ENCODE measurements at places on chromosomes 12 and 14.

DNA sequence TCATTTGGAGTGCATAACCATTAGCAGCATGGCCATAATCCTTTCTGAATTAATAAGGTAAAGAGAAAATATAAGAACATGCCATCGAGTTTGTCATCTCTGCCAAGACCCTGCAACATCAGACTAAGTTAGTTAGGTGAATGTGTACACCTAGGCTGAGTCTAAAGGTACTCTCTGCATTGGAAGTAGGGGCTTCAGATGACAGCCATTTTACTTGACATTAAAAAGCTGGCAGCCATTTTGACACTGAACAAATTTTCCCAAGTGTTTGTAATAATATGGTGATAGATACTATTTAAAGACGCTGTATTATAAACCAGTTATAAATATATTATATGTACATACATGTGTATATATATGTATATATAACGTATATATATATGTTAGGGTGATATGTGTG is 79.0 kb downstream of the SUDS3 start:
- DNase-seq = no peak

DNA sequence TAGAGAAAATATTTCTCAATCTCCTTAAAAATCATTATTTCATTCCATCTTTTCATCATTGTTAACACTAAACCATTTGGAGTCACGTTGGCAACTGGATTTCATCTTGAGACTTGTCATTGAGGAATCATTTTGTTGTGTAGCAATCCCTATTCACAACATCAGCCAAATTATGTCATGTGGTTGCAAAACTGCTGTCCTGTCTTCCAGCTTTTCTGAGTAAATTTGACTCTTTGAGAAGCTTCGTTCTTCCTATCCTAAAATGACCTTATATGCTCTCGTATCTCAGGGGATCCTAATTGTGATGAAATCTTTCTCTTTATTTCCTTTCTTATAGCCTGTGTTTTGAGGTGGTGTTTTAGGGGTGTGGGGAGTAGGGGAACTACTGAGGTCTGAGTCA is 30.6 kb upstream of the KICS2 start:
- DNase-seq = peak; percentile 82

GRCh38 chr12:57237932-57238853 is 8.7 kb downstream of the SHMT2 start:
- no peak for DNase-seq

DNA sequence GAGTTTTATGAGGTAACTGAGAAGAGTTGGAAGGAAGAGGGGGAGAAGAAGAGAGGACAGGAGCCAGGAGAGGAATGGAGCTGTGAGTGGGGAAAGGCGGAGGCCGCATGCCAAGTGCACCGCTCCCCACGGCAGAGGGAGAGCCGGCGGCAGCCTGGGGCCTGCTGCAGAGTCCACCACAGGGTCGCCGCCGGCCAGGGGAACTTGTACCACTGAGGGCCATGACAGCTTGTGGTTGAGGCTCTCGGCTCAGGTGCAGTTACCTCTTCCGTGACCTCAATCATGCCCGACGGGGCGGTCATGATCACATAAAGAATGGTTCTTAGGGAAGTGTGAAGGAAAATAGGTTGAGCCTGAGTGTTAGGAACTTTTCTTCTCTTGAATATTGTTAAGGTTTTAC is 325.0 kb downstream of the SNAPC1 start:
- DNase-seq = no peak

GRCh38 chr12:78194448-78194847 is 363.8 kb downstream of the NAV3 start:
- no peak for DNase-seq

DNA sequence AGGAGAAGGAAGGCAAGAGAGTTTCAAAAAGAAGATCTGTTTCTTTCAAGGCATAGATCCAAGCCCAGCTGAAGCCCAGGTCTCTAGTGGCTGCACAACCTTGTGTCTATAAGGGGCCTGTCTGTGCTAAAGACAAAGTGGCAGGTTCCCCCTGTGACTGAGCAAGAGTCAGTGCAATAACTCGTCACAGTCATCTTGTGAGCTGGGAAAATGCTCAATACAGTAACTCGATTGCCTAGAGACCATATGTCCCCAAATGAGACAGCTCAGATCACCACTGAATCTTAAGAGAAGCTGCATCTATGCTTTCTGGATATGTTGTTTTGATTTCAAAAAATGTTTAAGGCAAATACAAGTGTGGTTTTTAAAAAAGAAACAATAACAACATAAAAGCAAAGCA is 24.2 kb downstream of the ST8SIA1 start:
- DNase-seq = no peak

DNA sequence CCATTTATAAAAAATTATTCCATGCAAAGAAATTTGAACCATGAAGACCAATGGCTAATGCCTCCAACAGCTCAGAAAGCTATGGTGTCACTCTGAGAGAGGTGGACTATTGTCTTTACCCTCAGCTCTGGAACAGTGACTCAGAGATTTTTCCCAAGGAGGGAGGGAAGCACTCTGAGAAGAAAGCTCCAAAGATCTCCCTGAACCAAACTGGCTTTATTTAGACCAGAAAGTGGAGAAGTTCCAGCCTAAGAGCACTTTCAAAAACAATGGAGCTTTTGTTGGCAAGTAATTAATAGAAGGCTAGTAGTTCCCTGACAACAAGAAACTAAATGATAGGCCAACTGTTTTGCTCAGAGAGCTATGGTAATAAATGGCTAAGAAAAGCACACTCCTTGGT is 599.9 kb upstream of the MDGA2 start:
- DNase-seq = no peak

- DNase-seq = no peak
These were observed 18.5 kb downstream of the EVL start for GRCh38 chr14:100083706-100084105.

DNA sequence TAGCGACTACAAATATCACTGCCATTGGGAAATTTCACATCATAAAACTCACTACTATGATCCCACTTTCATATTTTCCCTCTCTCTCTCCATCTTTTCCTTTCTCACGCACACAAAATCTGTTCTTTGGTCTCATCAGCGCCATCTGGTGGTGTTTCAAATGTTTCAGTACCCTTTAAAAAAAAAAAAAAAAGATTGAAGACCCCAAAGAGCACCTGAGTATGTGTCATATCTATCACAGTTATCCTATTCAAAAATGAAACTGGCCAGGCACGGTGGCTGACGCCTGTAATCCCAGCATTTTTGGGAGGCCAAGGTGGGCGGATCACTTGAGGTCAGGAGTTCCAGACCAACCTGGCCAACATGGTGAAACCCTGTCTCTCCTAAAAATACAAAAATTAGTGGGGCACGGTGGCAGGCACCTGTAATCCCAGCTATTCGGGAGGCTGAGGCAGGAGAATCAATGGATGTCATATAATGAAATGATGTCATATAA is 72.4 kb downstream of the TTC9 start:
- peak; percentile 77 for DNase-seq

DNA sequence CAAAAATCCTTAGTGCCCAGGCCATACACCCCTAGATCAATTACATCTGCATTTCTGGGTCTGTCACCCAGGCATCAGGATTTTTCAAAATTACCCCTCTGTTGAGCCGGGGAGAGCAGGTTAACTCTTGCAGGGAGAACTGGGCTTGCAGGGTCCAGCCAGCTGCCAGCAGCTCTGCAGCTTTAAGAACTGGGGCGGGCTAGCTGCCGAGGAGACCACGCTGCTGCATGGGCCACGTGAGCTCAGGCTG is at the start of gene DGLUCY:
DGLUCY (plus strand) TSS at position 245 of the 250 bp plus-strand sequence. CDS start 46,222 bp downstream, outside the sequence.
- peak; percentile 88 for DNase-seq

DNA sequence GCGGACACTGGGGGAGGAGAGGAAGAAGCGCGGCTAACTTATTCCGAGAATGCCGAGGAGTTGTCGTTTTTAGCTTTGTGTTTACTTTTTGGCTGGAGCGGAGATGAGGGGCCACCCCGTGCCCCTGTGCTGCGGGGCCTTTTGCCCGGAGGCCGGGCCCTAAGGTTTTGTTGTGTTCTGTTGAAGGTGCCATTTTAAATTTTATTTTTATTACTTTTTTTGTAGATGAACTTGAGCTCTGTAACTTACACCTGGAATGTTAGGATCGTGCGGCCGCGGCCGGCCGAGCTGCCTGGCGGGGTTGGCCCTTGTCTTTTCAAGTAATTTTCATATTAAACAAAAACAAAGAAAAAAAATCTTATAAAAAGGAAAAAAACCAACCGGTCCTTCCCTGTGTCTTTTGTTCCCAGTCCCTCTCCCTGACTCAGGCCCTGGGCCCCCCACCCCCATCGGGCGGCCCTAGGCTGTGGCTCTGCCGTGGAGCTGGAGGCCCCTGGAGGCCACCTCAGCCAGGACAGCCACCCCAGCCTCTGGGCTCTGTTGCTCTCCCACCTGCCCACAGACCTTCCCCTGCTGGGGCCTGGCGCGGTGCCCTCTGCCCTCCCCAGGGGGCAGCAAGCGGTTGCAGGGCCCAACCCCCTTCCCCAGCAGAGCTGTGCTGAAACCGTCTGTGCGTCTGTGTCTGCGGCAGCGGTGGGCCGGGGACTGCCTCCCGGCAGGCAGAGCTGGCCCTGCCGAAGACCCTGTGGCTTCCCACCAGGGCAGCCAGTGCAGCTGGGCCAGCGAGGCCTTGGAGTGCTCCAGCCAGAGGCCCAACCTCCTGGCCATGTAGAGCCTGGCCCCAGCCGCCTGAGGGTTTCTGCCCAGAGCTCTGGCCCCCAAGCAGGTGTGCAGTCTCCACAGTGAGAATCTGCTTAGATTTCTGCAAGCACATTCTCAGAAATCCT is 4.0 kb upstream of the CRIP2 start:
- DNase-seq = no peak

DNA sequence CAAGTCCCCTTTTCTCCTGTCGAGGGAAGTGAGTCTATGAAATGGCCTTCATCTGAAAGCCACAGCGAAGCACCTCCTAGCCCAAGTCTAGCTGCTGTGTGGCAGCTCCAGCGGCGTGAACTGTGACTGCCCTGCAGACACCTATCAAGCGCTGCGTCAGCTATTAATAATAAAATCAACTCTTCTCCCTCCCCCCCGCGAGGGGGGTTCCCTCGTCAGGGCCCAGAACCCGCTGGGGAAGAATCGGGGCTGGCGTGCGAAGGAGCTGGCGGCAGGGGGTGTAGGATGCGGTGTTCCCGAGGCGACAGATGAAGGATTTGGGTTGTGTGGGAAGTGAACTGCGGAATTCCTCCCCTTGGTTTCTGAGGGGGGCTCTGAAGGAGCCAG is 662 bp upstream of the ATP2A2 start:
- DNase-seq = peak; percentile 49

DNA sequence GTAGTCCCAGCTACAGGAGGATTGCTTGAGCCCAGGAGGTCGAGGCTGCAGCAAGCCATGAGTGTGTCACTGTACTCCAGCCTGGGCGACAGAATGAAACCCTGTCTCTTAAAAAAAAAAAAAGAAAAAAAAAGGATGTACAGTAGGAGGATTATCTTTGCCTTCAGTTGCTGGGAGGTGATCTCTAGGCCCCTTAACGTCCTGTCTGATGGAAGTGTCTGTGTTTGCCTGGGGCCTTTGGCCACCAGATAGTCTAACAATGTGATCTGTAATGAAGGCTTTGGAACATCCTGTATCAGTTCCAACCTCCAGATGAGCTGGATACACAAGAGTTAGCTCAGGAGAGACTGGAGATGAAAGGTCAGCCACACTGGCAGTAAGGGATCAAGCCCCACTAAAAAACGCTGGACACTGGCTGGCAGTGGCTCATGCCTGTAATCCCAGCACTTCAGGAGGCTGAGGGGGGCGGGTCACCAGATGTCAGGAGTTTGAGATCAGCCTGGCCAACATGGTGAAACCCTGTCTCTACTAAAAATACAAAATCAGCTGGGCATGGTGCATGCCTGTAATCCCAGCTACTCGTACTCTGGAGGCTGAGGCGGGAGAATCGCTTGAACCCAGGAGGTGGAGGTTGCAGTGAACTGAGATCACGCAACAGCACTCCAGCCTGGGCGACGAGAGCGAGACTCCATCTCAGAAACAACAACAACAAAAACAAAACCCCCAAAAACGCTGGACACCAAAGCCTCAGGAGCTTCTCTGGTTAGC is 19.0 kb upstream of the HNF1A start:
- DNase-seq = no peak

GRCh38 chr12:2225696-2226095 is 172.9 kb downstream of the CACNA1C start:
- DNase-seq = no peak

DNA sequence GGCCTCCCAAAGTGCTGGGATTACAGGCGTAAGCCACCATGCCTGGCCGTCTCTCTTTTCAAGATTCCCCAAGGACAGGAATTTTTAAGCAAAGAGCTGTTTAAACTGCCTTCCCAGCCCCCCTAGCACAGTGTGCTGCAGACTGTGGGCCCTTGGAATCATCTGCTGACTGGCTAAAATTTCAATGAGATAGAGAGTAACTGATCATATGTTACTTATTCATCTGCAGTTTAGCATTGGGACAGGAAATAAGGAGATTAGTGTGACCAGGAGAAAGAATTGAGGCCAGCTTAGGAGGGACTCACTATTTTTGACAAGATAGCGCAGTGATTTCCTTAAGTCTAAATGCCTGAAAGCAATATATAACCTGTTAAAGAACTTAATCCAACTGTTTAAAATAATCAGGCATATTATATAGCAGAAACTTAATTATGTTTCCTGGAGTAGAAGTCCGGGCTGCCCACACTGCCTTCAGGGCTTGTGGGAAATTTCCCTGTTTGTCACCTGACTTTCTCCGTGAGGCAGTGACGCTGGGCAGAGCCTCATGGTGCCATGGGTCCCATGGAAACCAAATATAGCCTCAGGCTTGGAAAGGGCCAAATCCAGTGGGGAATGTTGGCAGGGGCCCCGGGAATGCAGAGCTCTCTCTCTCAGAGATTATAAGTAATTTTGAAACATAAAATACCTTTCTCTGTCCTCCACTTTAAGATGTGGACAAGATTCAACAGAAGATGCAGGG is 22.8 kb upstream of the CEBPE start:
- no peak for DNase-seq

DNA sequence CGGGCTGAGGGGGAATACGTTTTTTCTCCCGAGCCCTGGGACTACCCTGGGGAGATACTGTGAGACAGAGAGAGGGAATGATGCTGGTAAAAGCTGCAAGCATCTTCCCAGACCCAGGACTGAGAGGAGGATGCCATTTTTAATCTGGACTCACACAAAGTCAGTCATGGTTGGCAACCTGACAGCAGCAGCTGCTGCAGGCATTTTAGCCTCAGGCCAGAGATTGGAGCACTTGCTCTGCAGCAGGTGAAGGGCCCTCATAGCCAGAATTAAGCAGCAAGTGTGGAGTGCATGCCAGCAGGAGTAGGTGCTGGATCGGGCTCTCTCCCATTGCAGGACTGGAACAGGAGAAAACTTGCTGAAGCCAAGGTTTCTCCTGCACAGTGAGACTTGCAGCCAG is 361.1 kb upstream of the CLEC14A start:
- no peak for DNase-seq

- DNase-seq = no peak
These were observed 70.2 kb downstream of the HECTD1 start for GRCh38 chr14:31137214-31137889.

Data from suppressor macrophage (primary cell).